IMR-90 (cell line): ENCODE measurements at places on chromosomes 7 and 10. TPM values are rescaled to one million over a fixed set of nuclear protein-coding genes. Genes with fewer than 3 reads are reported as not detected.
A peak's percentile ranks its signal among the peaks of the same experiment; 100 is the strongest.

DNA sequence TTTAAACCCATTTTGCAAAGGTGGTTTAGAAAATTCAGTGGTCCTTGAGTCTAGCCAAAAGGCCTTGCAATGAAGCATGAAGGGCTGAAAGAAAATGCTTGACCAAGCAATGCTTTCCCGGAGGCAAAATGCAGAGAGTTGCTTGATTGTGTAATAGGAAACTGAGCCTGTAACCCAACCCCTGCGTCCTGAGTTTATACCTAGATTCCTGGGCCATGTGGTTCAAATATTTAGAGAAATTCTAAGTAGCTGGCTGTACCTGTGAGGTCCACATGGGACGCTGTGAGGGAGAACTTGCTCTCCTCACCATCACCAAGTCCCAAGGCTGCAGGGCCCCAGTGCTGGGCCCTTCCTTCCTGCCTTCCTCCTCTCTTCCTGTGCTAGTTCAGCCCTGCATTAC is 45.7 kb downstream of the CXCL12 start:
- peak; percentile 23 for DNase-seq

Gene NEUROD6
- total RNA-seq = not detected in 2 replicates

GRCh38 chr10:117996709-117997108 is 50.0 kb downstream of the RAB11FIP2 start:
- no peak for DNase-seq

Gene PRSS37
- total RNA-seq = not detected in 2 replicates

Gene TBX20
- total RNA-seq = 0.28 and 0.36 TPM in 2 replicates

Gene HOGA1
- total RNA-seq = 0.36 and 0.56 TPM in 2 replicates

Gene MYOF
- total RNA-seq = 281 and 332 TPM in 2 replicates

- no peak for DNase-seq
These were observed 5.2 kb downstream of the LAT2 start for GRCh38 chr7:74214816-74215630.

Gene BTBD16
- total RNA-seq = not detected in 2 replicates
